ENCODE measurements at places on chromosomes 7 and 10.

DNA sequence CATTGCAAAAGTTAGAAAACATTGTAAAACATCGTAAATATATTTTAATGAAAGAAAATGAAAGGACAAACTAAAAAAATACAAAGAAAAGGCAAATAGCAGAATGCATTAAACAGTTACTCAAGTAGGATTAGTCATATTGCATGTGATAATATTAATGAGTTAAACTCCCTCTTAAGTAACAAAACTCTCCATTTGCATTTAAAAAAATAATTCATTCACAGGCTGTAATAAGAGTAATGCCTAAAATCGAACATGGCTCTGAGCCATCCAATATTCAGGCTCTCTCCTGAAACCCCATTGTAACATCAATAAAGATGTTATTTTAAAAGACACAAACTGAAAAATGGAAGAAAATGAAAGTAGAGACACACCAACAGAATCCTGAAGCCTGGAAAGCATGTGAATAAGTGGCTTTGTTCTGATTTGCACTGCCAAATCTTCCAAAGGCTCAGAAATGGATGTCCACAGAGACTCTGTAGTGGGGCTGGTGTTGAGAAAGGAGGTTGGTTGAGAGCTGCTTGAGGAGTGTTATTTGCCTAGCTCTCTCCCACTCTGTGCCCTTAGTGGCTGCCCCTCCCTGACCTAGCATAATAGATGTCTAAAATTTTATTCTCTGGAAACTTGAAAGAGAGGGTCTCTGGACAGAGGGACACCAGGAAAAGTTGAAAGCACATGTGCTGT is 268.3 kb upstream of the MEOX2 start:
- DNase-seq = no peak

DNA sequence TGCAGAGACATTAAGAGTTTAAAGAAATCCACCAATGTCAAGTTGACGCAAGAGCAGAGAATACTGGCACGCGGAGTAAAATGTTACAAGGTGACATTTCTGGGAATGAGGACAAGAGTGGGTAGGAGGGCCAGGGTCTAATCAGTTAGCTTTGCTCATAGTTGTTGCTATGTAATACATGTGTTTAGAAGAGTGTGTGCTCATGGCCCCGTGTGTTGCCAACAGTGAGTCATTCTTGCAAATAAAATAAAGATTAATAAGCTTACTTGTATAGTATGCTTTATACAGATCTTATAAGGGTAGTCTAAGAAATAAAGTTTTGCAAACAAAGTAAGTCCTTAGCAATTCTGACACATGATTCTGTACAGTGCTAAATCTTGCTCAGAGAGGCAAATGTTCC is 64.5 kb downstream of the DNMBP start:
- DNase-seq = no peak

- DNase-seq = no peak
Measured at GRCh38 chr7:128210036-128210347, 31.1 kb upstream of the LEP start.

DNA sequence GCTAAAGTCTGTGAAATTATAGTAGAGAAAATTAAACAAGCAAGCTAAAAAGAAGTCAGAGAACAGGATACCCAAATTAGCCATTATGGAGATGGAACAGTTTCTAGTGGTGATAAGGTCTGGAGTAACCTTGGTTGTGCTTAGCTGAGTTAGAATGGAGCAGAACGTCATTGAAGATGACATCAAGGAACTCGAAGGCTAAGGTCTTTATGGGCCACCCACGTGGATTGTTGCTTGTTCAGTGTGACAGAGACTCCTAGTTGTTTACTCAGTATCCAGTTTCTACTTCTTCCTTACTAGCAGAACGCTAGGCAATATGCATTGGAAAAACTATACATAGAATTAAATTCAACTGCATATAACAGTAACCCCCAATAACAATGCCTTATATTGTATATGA is 39.7 kb downstream of the AHCYL2 start:
- no peak for DNase-seq

DNA sequence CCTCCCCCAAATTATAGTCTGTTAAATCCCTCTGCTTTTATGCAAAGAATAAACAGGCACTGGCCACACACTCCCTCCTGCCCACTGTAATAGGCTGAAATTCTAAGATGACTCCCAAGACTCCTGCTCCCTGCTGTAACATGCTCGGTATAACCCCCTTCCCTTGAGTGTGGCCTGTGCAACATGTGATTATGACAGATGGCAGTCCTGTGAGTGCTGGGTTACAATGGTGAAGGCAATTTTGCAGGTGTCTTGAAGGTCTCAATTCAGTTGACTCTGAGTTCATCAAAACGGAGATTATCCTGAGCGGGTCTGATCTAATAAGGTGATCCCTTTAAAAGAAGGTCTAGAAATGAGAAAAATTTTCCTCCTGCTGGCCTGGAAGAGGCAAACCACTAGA is 55.9 kb downstream of the CREB3L2 start:
- DNase-seq = no peak

- no peak for DNase-seq
Measured at GRCh38 chr10:119520283-119520682, 22.2 kb downstream of the RGS10 start.

DNA sequence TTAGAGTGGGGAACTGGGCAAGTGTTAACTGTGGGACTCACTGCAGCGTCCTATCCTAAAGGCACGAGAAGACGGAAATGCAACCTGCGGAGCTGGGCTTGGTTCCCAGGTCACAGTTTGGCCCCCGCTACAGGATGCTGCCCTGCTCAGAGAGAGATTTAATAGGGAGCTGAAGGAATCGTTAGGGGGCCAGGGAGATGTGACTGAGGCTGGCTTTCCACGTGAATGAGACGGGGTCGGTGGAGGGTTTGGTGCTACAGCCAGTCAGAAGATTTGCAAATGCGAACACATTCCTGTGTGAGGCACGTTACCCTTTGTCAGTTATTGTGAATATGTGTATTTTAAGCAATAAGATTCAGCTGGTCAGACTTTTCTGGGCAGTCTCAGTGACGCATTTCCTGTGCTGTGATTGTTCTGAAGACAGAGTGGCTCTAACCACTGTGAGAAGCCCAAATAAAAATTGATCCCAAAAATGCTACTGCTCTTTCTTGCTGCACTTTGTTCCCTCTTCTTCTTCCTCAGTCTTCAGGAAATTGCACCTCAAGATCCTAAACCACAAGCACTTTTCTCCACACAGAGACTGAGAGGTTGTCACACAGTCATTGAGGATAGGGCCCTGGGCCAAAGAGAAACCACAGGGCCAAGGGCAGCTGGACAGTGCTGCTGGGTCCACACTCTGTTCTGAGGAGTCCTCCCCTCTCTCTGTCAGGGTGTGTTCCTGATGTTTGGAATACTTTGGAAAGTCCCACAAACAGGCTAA is 21.2 kb downstream of the CYP17A1 start:
- no peak for DNase-seq

- no peak for DNase-seq
Measured at GRCh38 chr10:124603376-124604213, 140.6 kb downstream of the FAM53B start.

- peak; percentile 62 for DNase-seq
Measured at GRCh38 chr10:66180581-66181318, 745.1 kb upstream of the LRRTM3 start.

DNA sequence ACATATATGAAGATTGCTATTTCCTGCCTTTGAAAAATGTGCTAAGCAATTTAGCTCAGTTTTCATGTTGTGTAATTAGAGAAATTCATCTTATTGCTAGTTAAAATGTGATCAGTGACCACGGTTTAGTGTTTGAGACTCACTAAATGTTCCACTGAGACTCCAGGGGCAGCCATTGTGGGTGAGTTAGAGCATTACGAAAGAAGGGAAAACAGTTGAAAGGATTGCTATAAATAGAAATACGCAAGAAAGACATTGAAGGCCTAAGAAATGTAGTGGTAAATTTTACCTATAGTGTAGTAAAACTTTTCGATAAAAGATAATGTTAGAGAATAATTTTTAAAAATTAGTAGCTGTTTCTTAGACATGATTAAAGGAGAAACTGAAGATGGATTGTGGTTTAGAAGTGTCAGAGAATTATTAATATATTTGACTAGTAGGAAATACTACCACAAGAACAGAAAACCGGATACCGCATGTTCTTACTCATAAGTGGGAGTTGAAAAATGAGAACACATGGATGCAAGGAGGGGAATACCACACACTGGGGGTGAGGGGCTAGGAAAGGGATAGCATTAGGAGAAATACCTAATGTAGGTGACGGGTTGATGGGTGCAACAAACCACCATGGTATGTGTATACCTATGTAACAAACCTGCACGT is 394.5 kb downstream of the SEMA3D start:
- DNase-seq = no peak

- no peak for DNase-seq
Measured at GRCh38 chr10:65313406-65313805, 1612.4 kb upstream of the LRRTM3 start.

DNA sequence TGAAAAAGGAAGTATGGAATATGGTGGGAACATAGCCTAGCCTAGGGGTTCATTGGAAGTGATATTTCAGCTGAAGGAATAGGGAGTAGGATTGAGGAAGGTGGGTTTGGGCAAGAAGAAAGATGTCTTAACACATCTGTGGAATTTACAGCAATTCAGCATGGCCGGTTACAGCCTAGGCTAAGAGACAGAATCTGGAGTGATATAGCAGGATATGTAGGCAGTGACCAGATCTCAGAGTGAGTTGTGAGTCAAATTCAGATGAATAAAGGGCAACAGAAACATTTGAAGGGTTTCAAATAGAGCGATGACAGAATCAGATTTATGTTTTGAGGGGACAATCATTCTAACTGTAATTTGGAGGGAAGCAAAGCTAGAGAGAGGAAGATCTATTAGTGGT is 199.0 kb upstream of the PRPS1L1 start:
- DNase-seq = no peak

DNA sequence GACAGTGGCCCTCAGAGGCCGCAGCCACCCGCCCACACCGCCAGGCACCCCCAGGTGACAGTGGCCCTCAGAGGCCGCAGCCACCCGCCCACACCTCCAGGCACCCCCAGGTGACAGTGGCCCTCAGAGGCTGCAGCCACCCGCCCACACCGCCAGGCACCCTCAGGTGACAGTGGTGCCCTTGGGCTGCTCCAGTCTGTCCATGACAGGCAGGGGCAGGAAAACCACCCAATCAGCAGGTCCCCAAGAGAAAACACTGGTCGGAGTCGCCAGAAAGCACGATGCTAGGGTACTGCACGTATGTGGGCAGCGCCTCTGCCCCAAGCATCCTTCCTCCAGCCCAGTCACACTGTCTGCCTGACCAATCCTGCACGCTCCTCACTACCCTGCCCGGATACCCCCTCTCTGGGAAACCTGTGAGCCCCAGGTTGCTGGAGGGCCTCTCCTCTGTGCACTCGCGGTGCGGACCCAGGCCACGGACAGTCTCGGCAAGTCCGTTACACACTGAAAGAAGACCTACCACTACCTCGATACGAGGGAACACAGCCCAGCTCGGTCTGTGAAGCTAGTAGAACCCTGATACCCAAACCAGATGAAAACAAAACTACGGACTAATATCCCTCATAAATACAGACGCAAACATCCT is 11.7 kb upstream of the GPR146 start:
- no peak for DNase-seq

- DNase-seq = no peak
Measured at GRCh38 chr7:32206987-32207386, 136.8 kb upstream of the PDE1C start.

DNA sequence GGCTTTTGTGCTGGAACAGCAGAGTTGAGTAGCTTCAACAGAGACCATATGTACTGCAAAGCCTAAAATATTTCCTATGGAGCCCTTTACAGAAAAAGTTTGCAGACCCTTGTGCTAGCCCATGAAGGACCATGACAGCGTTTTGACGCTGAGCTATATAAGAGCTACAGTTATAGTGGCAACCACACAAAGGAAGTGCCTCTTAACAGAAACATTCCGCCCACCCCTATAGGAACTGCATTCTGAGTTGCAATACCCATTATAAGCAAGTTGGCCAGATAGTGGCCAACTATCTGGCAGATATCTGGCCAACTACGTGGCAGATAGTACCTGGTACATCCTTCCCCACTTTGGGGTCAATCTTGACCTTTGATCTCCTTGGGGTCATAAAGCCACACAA is 47.5 kb upstream of the DMBT1 start:
- DNase-seq = no peak

GRCh38 chr10:12201543-12201942 is 5.6 kb downstream of the CDC123 start:
- DNase-seq = no peak

DNA sequence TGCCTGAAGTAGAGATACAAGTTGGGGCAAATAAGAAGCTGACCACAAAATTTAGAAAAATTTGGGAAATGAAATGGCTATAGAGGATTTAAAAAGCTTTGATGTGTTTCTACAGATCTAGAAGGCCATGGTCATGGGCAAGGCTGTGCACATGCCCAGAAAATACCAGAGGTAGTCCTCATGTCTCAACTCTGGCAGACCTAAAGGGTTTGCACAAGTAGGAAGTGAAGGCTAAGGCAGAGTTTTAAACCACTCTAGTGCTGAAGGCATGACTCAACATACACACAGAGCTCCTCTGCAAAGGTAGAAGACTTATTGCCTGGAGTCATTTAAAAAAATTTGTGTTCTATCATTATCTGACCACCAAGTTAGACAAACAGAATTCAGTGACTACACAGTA is 364.6 kb downstream of the CCSER2 start:
- no peak for DNase-seq

GRCh38 chr10:42875798-42876341 is 93.3 kb downstream of the BMS1 start:
- DNase-seq = peak; percentile 70

DNA sequence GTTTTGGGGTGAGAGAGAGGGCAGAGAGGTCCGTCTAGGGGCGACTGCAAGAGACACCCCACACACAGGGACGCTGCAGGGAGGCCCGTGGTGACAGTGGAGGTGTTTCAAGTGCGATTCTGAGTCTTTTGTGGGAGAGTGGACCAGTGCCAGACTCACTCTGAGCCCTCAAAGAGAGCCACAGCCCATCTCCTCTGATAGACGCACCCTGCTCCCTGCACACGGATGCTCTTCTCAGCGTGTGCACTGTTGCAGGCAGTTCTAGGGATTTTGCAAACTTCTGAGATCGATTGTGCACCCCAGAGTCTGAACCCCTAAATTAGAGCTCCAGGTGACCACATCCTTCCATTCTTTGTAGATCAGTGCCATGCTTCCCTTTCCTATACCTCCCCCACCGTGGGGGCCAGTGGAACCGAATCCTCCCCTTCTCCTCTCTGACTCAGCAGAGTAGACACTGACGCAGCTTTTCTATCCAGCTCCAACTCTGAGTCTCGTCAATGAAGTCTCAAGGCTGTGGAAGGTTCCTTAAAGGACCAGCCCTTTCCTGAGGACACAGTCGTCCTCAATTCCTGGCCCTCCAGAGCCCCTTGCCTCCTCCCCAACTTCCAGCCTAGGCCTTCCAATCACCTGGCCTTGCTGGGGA is 83.8 kb downstream of the TMEM130 start:
- DNase-seq = no peak

GRCh38 chr7:31047313-31048146 is 4.6 kb upstream of the ADCYAP1R1 start:
- no peak for DNase-seq

Data from right lung (tissue), 10 donors.